ENCODE measurements at places on chromosomes 13 and 19.
A peak's percentile ranks its signal among the peaks of the same experiment; 100 is the strongest.

DNA sequence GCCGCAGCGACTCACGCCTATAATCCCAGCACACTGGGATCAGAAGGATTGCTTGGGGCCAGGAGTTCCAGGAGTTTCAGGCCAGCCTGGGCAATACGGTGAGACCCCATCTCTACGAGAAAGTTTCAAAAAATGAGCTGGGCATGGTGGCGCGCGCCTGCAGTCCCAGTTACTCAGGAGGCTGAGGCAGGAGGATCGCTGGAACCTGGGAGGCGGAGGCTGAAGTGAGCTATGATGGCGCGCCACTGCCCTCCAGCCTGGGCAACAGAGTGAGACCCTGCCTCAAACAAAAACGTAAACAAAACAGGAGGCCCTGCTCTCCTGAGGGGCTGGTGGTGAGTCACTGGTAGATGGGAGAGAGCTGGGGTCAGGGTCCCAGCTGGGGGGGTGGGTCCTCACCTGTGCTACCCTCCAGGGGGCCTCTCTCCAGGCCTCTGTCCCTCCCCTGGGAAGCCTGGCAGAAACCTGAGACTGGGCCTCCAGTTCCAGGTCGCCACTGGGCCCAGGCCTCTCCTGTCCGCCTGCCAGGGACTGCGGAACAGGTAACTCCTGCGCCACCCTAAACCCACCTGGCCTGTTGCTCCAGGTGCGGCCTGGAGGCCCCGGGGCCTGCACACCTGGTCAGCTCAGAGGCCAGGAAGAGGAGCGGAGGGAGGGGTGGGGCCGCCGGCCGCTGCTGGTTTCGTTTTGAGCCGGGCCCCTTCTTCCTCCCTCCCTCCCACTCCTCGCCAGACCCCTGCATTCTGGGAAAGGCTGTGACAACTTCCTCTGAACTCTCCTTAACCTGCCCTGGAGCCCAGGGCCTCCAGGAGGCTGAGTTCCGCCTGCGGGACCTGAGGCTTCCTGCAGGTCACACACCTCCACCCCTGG, 17.2 kb upstream of the ZBTB7A start:
- no peak for DNase-seq

- DNase-seq = no peak
Observed at GRCh38 chr13:59345311-59345710, 818.4 kb downstream of the DIAPH3 start.

- no peak for DNase-seq
Observed at GRCh38 chr13:58302349-58302748, 670.8 kb downstream of the PCDH17 start.

GRCh38 chr19:32539240-32539916, 41.6 kb upstream of the PDCD5 start:
- no peak for DNase-seq

DNA sequence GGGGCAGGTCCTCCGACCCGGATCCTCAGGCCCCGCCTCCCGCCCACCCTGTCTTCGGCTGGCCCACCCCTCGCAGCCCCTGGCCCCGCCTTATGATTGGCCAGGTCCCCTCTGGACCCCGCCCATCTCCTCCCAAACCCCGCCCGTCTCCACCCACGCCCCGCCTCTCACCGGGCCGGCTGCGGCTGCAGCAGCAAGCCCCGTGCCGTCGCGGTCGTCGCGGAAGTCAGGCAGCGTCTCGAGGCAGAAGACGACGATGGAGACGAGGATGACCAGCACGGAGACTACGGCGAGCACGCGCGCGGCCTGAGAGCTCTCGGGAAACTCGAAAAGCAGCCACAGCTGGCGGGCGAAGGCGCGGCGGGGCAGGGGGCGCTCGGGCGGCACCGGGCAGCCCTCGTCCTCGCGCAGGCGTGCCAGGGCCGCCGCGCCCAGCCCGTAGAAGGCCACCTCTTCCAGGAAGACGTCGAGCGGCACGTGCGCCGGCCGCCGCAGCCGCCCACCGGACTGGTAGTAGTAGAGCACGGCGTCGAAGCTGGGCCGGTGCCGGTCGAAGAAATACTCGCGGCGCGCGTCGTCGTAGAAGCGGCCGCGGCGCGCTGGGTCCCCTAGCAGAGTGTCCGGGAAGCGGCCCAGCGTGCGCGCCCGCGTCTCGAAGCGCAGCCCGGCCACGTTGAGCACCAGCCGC, 495 bp downstream of the KCNA7 start:
- DNase-seq = no peak

GRCh38 chr13:99971576-99972189, at the start of gene ZIC5:
Gene ZIC5 (minus strand): TSS chr13:99971767. CDS start chr13:99971603, 164 bp downstream.
- no peak for DNase-seq

GRCh38 chr19:46803555-46803954, 15.2 kb upstream of the SLC1A5 start:
- no peak for DNase-seq

- DNase-seq = no peak
Observed at GRCh38 chr19:46015687-46016425, 7.0 kb downstream of the PGLYRP1 start.

GRCh38 chr13:66322936-66323335, 907.2 kb downstream of the PCDH9 start:
- DNase-seq = no peak

DNA sequence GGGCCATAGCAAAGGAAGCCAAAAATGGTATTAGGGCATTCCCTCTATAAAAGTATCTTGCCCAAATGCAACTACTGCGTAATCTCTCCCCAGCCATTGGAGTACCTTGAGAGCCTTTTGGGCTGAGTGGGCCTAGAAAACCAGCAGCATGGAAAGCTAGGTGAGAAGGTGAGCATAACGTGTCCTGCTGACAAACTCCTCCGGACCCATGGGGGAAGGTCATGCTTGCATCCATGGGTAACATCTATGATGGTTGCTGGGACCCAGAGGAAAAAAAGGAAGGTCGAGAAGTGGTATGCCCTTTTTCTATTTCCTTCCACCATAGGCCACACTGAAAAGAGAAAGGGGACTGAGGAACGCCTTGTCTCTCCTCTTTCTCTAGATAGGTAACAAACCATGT, 57.4 kb downstream of the ZNF728 start:
- DNase-seq = no peak

DNA sequence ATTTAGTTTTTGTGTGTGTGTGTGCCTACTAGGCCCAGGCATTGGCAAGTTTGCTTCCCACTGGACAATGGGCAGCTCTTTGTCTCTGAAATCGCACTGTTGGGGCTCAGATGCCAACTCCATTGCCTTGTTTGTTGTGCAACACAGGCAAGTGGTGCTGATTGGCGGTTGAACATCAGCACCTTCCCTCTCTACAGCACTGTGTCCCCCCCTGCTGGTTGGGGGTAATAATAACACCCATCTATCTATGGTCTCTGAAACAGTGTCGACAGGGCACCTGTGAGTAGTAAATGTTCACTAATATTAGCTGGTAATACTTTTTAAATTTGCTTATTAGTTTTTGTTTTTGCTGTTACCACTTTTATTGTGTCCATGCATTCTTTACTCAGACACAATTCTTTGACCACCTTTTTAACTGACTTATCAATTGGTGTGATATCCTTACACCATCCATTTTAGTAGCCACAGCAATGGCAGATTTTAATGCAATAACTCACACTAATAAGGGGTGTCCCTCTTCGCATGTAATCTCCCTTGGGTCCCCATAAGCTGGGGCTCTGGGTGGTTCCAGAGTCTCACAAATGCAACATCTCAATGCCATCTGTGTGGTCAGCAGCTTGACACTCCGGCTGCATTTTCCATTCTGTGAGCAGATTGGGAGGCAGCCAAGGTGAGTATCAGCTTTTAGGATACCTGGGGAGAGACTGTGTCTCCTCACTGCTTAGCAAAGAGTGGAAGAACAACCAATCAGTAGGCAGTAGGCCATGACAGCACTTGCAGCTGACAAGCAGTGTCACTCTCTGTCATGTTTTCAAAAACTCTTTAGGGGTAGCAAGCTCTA, 47.7 kb upstream of the UQCRFS1 start:
- no peak for DNase-seq

DNA sequence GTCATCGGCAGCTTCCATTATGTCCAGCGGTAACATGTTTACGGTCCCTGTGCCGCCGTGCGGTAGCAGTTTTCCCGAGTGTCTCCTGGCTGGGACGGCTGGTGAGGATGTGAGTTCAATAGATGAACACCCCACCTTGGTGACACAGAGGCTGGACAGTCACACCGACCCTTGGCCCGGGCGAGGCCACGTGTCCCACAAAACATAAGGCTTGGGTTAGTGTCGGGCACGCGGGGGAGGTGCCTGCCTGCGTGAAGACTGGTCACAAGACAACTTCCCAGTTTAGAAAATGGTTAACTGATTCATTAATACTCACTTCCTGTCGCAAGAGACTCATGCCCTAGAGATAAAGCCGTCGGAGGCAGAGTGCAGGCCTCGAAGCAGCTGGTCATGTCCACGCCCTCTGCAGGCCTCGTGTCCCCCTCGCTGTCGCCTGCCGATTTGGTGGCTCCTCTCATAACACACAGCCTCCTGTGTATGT, 17.2 kb downstream of the RASA3 start:
- DNase-seq = peak; percentile 77

- no peak for DNase-seq
Observed at GRCh38 chr19:50659318-50660087, 10.3 kb downstream of the C19orf81 start.

DNA sequence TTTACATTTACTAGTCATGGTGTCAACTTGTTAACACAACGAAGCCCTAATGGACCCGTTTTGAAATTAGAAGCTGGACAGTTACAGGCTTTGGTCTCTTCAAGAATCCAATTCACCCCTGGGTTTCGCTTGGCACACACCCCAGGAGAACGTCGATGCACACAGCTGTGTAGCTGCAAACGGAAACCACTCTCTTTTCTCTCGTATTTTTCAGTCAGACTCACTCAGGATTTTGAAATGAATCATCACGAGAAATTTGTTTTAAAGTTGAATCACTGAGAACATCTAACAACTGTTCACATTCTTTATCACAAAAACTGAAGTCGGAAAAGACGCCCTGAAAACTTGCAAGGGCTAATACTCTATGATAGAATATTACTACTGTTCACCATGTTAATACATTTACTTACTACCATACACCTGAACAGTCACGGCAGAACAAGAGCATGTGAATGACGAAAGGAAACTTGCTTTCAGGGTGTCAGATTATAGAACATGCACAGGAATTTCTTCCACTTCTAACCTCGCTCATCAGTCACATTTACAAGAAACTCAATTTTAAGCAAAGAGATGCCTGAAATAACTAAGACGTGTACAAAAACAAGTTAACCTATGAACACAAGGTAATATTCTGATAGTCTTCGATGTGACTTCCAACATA, 4.7 kb downstream of the PNMA8A start:
- no peak for DNase-seq

All from kidney epithelial cell (primary cell).